ENCODE measurements at places on chromosomes 5 and 9.

GRCh38 chr5:80249901-80250300 lies 5.9 kb downstream of the SERINC5 start:
- no peak for DNase-seq

GRCh38 chr5:128480906-128481633 lies 57.0 kb downstream of the FBN2 start:
- no peak for DNase-seq

DNA sequence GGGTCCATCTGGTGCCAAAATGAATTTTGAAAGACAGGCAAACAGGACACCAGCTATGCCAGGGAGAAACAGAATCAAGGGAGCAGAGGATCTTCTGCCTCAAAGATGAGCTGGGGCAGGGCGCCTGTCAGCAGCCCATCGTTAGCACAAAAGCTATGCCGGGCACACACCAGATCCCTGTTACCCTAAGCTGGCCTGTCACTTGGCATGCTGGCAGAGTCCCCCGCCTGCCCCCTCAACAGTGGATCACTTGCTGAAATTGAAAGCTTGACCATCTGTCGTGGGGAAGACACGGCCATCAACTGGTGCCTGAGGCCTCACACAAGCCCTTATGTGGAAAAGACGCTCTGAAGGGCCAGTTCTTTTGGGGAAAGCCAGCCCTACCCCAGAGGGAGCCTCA lies 256.4 kb downstream of the EBF1 start:
- DNase-seq, result no peak

DNA sequence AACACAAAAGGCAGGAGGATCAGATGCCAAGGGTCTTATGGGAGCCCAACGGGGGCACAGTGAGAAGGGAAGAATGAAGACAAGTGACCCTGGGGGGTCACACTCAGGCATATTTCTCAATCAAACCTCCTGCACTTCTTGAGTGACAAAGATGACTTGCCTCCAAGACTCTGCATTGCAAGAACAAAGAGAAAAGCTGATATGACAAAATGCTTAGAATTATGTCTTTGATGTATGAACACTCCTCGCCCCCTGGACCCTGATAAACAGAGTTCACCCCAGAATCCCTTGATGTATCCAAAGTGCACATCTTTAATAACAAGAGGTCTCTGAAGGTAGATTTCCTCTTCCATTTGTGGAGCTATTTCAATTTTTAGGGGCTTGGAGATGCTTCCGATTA lies 146.5 kb downstream of the C5orf15 start:
- DNase-seq, result no peak
